ENCODE measurements at places on chromosomes 4 and X.

DNA sequence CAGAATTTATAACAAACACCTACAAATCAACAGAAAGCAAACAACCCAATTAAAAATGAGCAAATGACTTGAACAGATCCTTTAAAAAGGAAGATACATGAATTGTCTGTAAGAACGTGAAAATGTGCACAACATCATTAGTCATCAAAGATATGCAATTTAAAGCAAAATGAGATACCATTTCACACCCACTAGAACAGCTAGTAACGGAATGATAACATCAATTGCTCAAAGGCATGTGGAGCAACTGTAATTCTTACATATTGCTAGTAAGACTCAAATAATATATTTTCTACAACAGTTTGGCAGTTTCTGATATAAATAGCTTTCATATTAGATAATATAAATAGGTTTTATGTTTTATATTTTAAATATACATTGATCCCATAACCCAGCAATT, 82.5 kb downstream of the LCORL start:
- no peak for DNase-seq

- no peak for DNase-seq
Measured at GRCh38 chr4:174549721-174550120, 27.4 kb upstream of the HPGD start.

- DNase-seq, result no peak
Measured at GRCh38 chr4:127781300-127782024, 660 bp upstream of the HSPA4L start.

GRCh38 chr4:25002681-25003080, 28.1 kb downstream of the LGI2 start:
- no peak for DNase-seq

DNA sequence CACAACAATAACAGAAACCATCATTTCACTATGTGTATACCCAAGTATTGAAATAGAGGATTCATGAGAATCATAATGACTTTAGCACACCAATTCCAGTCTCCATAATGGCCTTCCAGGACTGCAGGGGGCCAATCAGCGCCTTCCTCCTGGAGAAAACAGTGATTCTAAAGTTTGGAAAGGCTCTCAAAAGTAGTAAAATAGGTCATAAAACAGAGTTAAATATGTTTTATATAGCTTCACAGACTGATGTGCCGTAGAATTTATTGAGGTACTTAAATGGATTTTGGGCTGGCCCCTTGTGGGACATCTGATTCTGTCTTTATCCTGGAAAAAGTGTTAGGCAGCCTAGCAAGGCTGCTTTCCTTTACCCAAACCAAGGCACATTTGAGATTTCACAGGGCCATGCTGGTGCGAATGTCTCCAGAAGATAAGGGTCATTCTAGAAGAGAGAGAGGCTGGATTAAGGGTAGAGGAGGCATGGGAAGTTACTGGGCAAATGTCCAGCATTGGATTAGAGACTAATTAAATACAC, 543.9 kb downstream of the GALNTL6 start:
- DNase-seq, result no peak

DNA sequence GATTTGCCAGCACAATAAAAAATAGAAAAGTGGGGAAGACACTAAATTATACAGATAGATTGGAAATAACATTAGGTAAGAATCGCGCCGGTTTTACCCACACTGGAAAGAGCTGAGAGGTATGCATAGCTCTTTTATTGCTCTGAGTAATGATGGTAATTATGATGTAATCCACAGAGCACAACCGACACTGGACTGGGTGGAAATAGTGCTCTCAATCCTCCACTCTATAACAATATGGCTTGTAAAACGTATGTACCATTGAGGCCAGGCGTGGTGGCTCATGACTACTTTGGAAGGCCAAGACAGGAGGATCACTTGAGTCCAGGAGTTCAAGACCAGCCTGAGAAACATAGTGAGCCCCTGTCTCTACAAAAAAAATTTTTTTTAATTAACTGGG, 104.3 kb upstream of the RAPGEF2 start:
- DNase-seq, result no peak

DNA sequence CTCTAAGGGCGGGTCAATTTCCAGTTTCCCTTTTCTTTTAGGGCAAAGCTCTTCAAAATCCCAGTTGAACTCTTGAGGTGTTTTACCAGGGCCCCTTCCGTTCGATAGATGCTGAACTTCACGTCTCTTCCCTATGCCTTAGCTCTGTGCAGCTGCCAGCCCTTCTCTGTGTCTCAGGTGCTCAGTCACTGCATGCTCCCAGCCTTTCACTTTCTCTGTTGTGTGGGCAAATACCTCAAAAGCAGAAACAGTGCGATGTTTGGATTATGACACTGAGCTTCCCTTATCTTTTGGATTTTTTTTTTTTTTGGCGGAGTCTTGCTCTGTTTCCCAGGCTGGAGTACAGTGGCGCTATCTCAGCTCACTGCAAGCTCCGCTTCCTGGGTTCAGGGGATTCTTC, 108.5 kb downstream of the CLDN22 start:
- no peak for DNase-seq

GRCh38 chrX:80576806-80577533, 156.7 kb downstream of the TENT5D start:
- DNase-seq, result no peak

GRCh38 chr4:84937381-84937977, 29.0 kb downstream of the WDFY3 start:
- DNase-seq, result no peak

- DNase-seq, result no peak
Measured at GRCh38 chrX:13700380-13700779, 11.5 kb downstream of the RAB9A start.

- DNase-seq, result no peak
Measured at GRCh38 chrX:96841325-96841724, 42.4 kb upstream of the RPA4 start.

DNA sequence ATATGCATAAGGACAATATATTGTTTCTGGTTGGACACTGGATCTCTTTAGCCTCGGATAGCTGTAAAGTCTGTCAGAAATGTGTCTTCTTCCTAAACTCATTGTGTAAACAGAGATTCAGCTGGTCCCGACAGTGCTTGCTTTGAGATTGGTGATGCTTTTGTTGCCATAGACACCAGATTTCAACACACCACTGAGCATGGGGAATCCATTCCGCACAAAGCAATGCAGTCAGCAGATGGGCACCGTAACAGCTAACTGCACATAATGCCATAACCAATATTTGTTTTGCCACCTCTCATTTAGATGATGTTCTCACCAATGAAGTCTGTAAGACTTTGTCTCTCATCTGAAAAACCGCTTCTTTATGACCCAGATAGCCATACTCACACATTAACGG, 33.3 kb upstream of the FAM47C start:
- no peak for DNase-seq

- DNase-seq, result no peak
Measured at GRCh38 chr4:80036949-80037685, 35.9 kb downstream of the ANTXR2 start.

- no peak for DNase-seq
Measured at GRCh38 chrX:124256216-124256615, 76.2 kb upstream of the TEX13D start.

- no peak for DNase-seq
Measured at GRCh38 chr4:126776361-126776760, 856.4 kb upstream of the INTU start.

DNA sequence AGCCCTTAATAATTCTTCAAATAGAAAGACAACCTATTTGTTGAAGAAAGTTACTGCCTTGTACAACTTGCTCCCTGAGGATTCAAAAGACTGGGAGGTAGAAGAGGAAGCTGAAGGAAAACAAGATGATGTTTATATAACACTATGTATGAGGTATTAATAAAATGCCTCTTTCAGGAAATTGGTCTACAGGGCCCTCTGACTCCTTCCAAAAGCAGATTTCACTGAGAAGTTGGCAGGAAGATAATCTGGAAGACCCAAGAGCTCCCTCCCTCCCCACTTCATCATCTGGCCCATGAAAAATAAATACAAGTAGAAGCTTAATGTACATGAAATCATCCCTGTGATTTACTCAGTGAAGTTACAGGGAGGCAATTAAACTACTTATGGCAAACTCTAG, 107.5 kb upstream of the MAGEC2 start:
- DNase-seq, result no peak

GRCh38 chr4:153021276-153021675, 85.2 kb downstream of the FHDC1 start:
- DNase-seq, result no peak

DNA sequence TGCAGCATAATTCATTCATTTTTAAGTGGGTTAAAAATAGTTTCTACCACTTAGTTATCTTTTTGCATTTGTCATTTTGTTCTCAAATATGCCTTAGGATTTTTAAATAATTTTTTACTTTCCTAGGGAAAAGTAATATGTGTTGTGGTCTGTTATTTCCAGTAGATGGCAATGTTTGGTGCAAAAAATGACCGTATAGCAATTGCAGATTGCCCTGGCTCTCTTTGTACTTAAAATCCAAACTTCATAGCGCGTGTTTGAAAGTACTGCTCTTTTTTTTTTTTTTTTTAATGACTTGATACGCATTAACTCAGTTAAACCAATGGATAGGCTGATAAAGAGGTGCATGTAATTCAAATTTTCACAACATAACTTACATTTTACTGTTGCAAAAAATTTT, 74.4 kb upstream of the RBMX start:
- no peak for DNase-seq

DNA sequence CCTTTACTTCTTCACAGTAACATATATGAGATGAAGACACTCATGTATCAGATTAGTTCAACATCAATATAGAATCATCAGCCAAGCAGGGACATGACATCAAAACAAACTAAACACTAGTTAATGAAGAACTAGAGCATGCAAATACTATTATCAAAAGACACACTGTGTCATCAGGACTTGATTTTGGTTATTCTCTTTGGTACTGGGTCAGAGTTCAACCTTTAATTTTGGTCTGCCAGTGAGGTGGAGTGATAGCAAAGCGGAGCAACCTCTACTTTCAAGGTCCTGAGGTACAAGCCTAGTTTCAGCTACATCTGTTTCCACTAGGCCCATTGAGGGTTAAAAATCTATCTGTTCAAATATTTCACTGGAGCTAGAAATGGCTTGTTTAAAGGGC, 70.5 kb downstream of the TEX13A start:
- DNase-seq, result no peak

DNA sequence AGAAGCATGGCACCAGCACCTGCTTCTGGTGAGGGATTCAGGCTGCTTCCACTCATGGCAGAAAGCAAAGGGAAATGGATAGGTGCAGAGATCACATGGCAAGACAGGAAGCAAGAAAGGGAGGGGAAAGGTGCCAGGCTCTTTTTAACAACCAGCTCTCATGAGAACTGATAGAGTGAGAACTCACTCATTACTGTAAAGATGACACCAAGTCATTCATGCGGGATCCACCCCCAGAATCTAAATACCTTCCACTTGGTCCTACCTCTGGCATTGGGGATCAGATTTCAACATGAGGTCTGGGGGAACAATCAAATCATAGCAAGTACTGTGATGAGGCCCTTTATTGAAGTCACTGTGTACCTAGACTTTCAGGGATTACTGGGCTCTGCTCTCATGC, 72.0 kb upstream of the PRDM5 start:
- no peak for DNase-seq

- DNase-seq, result no peak
Measured at GRCh38 chrX:148609515-148610327, 109.3 kb downstream of the AFF2 start.

All from stimulated activated CD4-positive, alpha-beta T cell treated with anti-CD3 and anti-CD28 coated beads, TNF-alpha, amount 100 ng/mL, for 48 hours (primary cell).